ENCODE measurements at places on chromosomes 2 and 18.

GRCh38 chr2:37020212-37020886, 54.0 kb upstream of the STRN start:
- DNase-seq: no peak

GRCh38 chr2:176370467-176371171, 101.4 kb downstream of the MTX2 start:
- DNase-seq: no peak

GRCh38 chr2:168772704-168773103, 29.7 kb upstream of the NOSTRIN start:
- no peak for DNase-seq

DNA sequence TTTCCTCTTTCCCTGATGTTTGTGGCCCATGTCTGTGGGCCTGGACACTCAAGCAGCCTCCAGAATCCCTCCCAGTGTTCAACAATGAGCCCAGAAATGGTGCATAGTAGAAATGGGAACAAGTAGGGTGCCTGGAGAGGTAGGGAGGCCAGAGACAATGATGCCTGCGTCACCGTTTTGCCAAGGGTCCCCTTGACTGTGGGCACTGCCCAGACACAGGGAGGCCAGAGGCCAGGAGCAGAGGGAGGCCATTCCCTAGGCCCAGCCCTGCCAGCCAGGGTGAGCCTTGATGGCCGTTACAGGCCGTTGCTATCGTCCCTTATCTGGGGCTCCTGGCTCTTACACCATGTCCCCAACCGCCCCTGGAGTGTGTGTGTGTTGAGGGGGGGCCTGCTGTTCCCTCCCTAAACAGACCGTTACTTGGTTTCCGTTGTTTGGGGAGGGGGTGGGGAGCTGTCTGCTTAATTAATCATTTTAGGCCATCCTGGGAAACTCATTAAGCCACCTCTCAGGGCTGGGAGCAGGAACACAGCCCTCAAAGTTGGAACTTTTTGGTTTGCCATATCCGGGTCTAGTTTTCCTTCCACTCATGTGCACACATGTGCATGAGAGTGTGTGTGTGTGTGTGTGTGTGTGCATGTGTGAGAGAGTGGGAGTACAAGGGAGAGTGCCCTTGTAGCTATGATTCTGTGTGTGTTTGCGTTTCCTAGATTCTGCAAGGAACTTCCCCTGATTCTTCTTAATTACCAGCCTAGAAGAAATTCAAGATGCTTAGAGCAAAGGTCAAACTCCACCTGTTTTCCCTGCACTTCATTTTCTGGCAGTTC, 135.2 kb upstream of the HAAO start:
- peak; percentile 40 for DNase-seq

DNA sequence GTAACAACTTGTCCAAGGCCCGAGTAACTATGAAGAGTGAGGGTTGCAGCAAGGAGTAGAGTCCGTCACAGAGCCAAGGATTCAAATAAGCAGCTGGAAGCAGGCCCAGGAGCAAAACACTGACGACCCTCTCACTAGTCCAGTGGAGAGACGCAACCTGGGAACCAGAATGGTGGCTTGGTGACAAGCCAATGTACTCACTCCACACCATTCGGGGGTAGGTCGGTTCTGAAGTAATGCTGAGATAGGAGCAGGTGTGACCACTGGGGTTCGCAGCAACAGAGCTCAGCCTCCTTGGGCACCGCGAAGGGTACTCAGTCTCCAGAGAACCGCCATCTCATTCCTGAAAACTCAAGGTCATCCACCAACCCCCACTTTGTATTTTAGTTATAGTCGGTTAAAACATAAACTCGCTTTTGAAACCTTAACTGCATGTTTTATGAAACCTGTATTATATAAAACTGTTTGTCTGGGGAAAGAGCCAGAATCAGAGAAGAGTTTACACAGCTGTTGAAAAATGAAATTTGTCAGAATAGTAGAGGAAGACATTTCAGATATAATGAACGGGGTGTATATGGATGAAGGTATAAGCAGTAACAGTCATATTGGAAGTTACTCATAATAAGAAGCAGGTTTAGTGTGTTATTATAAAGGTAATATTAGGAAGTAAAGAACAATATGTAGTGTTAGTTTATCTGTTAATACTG, 8.6 kb downstream of the ANKRD62 start:
- DNase-seq: no peak

- DNase-seq: no peak
Observed at GRCh38 chr2:145563741-145564615, 1044.1 kb upstream of the ZEB2 start.

GRCh38 chr18:40810372-40810771, 1144.7 kb upstream of the PIK3C3 start:
- no peak for DNase-seq

DNA sequence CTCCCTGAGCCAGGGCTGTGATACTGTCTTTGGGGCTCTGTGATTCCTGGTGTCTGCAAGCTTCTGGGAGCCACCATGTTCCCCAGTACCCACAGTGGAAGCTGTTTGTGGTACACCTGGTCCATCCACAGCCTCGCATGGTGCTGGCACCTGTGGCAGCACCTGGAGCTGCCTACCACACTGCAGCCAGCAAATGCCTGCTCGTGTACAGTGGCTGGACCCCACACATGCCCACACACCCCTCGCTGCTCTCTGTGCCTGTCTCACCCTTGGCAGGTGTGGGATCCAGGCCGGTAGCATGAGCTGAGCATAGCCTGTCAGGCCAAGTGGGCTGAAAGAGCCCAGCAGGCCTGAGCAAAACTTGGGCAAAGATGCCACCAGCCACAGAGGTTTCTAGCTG, 41.8 kb upstream of the CSRNP3 start:
- DNase-seq: no peak

- no peak for DNase-seq
Observed at GRCh38 chr2:207015901-207016300, 76.6 kb downstream of the CPO start.

DNA sequence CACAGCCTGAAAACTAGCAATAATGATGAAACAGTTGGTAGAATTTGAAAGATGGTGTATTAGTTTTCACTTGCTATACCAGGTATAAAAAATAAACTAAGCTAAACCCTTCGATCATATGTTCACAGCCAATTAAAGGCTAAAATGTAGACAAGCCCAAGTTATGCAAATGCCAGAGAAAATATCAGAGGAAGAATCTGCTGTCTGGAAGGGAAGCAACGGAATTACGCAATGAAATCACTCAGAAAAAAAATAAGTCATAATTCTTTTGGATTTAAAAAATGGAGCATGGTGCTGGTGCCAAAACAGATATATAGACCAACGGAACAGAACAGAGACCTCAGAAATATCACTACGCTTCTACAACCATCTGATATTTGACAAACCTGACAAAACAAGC, 108.3 kb downstream of the ARL4C start:
- no peak for DNase-seq

- no peak for DNase-seq
Observed at GRCh38 chr18:21684731-21685130, 19.8 kb downstream of the ABHD3 start.

DNA sequence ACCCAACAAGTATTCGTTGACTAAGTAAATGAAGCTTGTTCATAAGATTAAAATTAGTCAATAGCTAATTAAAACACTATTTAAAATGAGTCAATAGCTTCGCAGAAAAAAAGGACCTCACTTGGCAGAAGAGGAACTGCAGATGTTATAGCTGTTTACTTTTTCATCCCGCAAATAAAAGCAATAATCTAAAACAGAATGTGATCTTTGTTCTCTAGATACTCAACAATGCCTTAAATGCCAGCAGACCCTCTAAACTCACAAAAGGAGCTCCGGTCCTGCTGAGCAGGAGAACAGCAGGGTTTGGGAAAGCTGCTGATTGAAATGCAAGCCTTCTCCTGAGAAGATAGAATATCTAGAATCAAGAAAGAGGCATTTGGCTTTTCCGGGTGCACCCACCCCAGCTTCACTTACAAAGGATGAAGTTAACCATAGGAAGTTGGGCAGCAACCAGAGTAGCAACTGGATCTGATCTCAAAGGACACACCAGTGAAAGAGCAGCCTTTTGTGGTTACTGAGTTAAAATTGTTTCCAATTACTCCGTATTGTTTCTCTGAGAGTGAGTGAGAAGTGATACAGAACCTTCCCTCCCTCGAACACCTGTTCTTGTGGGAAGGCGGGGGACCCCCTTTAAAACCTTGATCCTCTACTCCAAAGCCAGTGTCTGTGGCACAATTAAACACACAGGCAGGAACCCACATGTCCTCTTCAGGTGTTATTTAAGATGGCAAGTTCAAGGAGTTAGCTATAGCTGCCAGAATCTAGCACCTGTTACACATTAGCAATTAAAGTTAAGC, 6.8 kb downstream of the CCBE1 start:
- DNase-seq: no peak

GRCh38 chr2:172087207-172087779, 2.0 kb downstream of the DLX1 start:
- DNase-seq: no peak

DNA sequence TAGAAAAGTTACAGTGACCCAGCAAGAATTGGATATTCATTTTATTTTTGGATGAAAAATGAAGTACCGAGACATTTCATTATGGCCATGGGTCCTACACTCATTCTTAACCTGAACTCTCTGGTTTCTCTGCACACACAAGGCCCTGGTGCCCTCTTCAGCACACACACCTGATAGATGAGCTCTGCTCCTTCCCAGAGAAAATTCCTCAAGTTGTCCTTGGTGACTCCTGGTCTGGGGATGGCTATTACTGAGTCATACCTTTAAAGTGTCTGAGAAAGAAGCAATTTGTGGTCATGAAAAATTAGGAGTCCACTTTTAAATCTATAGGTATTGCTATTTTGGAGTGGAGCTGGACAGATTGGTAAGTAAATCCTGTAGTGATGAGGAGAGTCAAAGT, 311.5 kb downstream of the CDH2 start:
- no peak for DNase-seq

GRCh38 chr18:50281972-50282520, 723 bp upstream of the MBD1 start:
- no peak for DNase-seq

DNA sequence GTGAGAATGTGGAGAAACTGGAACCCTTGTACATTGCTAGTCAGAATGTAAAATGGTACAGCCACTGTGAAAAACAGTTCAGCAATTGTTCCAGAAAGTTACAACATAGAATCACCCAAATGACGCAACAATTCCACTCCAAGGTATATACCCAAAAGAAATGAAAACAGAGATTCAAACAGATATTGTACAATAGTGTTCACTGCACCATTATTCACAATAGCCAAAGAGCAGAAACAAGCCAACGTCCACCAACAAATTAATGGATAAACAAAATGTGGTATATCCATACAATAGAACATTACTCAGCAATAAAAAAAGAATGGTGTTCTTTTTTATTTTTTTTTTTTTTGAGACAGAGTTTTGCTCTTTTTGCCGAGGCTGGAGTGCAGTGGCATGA, 10.9 kb downstream of the CLASP1 start:
- no peak for DNase-seq

DNA sequence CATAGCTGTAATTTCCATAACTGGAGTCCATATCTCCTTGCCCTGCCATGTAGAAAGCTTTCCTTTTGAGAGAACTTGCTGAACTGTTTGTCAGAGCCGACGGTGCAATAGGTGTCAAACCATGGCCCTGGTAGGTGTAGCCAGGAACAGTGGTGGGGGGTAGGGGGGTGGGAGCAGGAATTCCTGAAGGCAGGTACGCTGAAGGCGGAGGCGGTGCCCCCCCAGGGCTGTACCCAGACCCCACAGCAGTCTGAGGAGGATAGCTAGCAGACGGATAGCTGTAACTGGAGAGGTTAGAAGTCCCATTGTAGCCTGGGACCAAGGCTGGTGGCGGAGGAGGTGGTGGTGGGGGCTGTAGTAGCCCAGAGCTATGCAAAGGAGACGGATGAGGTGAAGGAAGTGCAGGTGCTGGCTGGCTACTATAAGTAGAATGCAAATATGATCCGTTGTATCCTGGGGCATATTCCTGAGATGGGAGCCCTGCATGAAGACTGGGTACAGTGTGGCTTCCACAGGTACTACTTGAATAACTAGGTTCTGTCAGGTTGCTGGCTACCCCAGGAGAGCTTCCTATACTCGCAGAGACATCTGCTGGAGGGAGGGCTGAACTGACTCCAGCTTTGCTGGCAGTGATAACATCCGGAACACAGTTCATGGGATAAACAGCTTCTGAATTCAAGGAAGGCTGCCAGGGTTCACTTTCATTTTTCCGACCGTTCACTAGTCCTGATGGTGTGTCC, 124.8 kb downstream of the FIGN start:
- no peak for DNase-seq

All from kidney capillary endothelial cell (primary cell).